ENCODE measurements at places on chromosomes 6 and 20.

- DNase-seq = no peak
Measured at GRCh38 chr20:36279776-36280175, 26.4 kb upstream of the DLGAP4 start.

DNA sequence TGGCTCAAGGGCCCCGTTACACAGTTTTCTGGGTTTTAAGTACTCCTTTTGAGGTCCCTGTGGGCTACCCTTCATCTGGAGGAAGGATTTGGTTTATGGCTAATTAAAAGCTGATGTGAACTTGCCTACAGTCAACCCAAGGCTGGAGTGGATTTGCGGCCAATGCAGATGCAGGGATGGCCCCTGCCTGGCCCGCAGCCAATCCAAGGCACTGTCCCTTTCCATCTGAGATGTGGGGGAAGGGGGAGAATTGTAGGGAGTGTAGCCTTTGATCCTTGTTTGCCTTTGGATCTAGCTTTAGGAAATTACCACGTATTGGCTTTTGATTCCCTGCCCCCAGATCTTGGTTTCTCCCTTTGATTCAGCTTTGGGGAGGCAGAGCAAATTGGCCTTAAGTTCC lies 128.0 kb upstream of the GGTLC1 start:
- no peak for DNase-seq

- DNase-seq = no peak
Measured at GRCh38 chr6:8352335-8352965, 82.9 kb downstream of the SLC35B3 start.

- no peak for DNase-seq
Measured at GRCh38 chr6:1418471-1419191, 29.3 kb downstream of the FOXF2 start.

DNA sequence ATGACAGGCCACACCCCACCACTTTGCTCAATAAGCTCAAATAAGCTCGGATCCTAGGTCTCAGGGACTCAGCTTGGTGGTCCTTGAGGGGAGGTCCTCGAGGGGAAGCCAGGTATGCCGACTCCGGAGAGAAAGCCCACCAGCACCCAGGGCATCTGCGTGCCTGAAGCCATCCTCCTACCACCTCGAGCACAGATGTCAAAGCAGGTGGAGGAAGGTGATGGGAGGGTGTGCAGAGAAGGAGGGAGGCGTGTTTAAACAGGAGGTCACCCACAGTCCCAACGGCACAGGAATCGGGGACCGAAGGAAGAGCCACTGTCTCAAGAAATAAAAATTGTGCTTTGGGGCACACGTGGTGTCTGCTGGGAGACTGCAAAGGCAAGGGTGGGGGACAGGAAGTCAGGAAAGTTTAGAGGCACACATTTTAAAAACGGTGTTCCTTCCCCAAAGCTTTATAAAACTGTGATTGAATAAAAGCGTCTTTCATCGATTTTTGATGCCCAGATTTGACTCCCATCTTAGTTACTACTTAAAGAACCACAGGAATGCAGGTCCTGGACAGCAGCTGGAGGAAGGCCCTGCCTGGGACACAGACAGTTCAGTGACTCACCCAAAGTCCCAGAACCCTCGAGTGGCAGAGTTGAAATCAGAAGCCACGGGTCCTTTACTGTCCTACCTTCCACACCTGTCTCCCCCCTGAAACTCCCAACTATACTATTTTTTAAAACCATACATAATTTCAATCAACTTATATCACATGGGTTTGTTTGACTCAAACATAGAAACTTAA lies 221.0 kb upstream of the PDE10A start:
- no peak for DNase-seq

GRCh38 chr6:166253281-166253681 lies 54.9 kb downstream of the PRR18 start:
- peak; percentile 41 for DNase-seq

Measured in CD4-positive, alpha-beta T cell (primary cell).